ENCODE measurements at places on chromosomes 7 and 10. TPM values are rescaled to one million over a fixed set of nuclear protein-coding genes. Genes with fewer than 3 reads are reported as not detected.

COBL gene
- 93.0 TPM for total RNA-seq

FFAR4 gene
- 0.12 TPM for total RNA-seq

LEP gene
- not detected for total RNA-seq

APBB1IP gene
- 11.9 TPM for total RNA-seq

TWIST1 gene
- 3.5 TPM for total RNA-seq

ITIH5 gene
- 21.3 TPM for total RNA-seq

TEX47 gene
- total RNA-seq = not detected

CTNNA3 gene
- total RNA-seq = 124 TPM

SFRP5 gene
- 1.1 TPM for total RNA-seq

PLEKHS1 gene
- total RNA-seq = not detected

TSPAN12 gene
- 64.6 TPM for total RNA-seq

EEF1AKMT2 gene
- total RNA-seq = 12.5 TPM

CC2D2B gene
- total RNA-seq = 0.57 TPM

ANKRD1 gene
- total RNA-seq = 1,390 TPM

TSPAN33 gene
- total RNA-seq = 8.5 TPM

TMEM229A gene
- total RNA-seq = 0.32 TPM

UNCX gene
- not detected for total RNA-seq

All from heart right ventricle (tissue), 16 donors.